Activated CD8-positive, alpha-beta T cell treated with anti-CD3 and anti-CD28 coated beads, Interleukin-2, amount 10 ng/mL, durations not matched to agents 7 days and 5 days (primary cell): ENCODE measurements at places on chromosomes 16 and 17. TPM values are rescaled to one million over a fixed set of nuclear protein-coding genes. Genes with fewer than 3 reads are reported as not detected.

DNA sequence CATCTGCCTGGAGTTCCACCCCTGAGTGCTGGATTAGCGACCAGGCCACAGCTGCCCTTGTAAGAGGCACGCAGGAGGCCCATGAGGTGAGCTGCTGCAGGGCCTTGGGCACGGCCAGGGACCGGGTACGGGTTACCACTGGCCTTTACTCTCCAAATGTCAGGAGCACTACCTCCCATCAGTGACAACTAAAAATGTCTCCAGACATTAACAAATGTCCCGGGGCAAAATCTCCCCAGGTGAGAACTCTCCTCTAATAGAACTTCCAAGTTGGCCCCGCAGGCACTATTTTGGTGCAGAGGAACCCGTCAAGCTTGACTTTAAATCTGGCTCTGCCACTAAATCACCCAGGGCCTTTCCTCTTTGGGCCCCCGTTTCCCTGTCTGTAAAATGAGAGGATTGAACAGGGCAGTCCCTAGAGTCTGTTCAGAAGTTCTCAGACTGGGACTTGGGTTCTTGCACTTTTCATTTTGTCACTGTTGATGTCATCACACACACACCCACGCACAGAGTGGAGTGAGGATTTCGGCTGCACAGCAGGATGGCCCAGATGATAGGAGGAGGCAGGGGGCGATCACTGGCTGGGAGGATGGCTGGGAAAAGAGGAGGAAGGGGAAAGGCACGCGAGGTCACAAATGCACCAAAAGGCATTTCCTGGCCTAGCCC, 24.5 kb upstream of the MAPT start:
- no peak for DNase-seq

DNA sequence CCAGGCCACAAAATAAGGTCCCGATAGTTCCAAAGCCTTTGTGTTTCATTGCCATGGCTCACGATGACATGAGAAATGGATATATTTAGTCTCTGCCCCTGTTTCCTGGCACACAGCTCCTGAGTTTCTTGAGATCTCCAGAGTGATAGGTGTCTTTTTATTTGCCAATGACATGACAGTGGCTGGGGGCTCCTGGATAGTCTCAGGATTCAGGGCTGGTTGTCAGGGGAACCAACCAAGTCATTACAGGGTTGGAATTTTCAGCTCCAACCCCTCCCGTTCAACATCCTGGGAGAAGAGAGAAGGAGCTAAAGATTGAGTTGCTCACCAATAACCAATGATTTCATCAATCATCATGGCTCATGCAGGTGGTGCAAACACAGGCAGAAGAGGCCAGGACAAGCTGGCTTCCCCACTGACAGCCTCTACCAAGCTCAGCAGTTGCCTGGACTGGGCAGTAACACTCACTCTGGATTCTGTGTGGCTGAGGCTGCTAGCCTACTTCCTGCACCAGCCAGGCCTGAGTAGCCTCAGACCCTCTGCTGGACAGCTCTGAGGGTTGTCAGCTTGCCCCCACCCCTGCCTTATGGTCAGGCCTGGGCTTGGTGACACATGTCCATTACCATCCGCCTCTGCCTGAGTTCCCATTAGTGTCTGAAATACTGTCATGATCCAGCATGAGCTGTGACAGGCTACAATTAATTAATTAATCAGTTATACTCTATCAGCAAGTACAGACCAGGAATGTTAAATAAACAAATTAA, 534.4 kb upstream of the CDH5 start:
- no peak for DNase-seq

GRCh38 chr17:63834431-63835166, 7.1 kb upstream of the FTSJ3 start:
- peak; percentile 71 for DNase-seq

- peak; percentile 65 for DNase-seq
Observed at GRCh38 chr17:81926451-81927151, 934 bp downstream of the MAFG start.

- no peak for DNase-seq
Observed at GRCh38 chr17:72372185-72372584, 251.4 kb downstream of the SOX9 start.

DNA sequence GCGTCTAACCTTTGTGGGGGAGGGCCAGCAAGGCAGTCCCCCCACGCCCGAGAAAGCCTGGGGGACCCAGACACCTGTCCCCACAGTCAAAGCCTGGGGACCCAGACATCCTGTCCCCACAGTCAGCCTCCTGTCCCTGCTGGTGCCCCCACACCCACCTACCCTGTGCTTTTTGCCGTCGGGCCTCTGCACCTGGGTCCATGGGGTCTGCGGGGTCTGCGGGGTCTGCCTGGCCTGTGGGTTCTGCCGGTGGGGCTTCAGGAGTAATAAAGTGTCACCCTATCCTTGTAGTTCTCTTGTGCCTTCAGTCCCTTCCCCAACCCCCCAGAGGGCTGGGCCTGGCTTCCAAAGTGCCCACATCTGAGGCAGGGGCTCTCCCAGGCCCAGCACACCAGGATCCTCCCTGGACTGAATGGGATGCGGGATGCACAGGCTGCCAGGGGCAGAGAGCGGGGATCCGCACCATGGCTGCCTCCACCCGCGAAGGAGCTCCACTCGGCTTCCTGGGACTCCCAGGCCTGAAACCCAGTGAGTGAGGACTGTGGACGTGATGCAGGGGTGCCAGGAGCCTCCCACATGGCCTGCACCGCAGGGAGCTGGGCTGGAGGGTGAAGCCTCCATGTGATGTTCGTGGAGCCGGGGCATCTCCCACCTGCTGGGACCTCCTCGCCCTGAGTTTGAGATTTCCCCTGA, 16.3 kb upstream of the DPEP1 start:
- DNase-seq: no peak

- no peak for DNase-seq
Observed at GRCh38 chr16:81650982-81651562, 128.0 kb upstream of the PLCG2 start.

DNA sequence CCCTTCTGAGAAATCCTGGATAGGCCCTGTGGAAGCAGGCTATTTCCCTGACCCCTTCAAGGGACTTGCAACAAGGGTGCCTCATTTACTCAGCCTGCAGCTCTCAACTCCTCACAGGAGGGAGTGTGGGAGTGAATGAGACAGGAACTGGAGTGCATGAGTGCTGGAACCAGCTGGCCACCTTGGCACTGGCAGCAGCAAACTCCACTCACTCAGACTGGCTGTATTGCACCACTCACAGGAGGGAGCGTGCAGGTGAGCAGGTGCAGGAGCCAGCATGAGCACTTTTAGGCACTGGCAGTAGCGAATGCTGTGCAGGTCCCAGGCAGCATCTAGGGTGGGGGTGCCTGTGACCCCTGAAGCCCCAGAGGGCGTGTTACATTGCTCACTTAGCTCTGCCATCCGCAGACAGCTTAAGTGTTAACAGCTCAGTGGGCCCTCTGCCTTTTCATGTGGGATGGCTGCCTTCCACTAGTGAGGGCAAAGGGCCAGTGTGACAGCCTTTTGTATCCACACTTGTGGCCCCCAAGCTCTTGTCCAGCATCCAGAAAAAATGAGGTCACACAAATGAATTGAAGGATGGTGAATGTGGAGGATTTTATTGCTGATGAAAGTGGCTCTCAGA, 11.0 kb upstream of the ZNHIT3 start:
- no peak for DNase-seq

The TSNAXIP1 gene
- 0.63 TPM for total RNA-seq

The TNFSF13 gene
- total RNA-seq: 9.0 TPM

The CCDC78 gene
- total RNA-seq: 3.9 TPM

The KRTAP4-3 gene
- total RNA-seq: not detected
